ENCODE measurements at places on chromosomes 1 and 21.
A peak's percentile ranks its signal among the peaks of the same experiment; 100 is the strongest.

DNA sequence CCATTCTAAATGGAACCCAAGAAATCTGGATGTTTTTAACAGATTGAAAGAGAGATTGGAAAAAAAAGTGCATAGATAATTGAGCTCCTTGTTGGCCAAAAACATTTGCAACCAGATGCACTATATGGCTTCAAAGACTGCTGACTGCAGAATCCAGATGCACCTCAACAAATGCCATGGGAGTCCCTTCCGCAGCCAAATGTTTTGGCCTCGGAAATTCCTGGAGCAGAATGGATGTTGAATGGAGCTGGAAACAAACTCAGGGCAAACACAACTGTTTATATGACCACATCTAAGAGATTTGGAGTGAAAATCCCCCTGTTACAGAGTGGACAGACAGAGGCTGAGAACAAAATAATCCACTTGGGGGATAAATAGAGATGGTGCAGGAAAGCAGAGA, 285.0 kb upstream of the NFIA start:
- DNase-seq, result no peak

GRCh38 chr21:22544747-22545146, 1546.5 kb downstream of the NCAM2 start:
- DNase-seq, result no peak

- no peak for DNase-seq
These were observed 51.7 kb upstream of the ACADM start for GRCh38 chr1:75672528-75673393.

DNA sequence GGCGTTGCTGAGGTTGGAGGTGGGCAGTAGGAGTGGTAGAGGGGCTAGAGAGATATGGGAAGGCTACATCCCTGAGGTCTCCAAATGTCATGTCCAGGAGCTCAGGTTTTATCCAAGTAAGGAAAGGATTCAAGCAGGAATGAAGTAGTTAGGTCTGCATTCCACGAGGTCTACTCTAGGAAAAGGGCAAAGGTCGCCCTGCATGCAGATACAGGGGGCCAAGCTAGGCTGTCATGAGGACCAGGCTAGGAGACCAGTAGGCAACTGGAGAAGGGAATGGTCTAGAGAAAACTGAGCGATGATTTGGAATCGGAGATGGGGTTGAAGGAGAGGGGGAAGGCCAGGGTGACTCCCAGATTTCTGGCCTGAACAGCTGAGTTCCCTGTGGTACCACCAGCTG, 48.7 kb downstream of the IRF2BP2 start:
- no peak for DNase-seq

DNA sequence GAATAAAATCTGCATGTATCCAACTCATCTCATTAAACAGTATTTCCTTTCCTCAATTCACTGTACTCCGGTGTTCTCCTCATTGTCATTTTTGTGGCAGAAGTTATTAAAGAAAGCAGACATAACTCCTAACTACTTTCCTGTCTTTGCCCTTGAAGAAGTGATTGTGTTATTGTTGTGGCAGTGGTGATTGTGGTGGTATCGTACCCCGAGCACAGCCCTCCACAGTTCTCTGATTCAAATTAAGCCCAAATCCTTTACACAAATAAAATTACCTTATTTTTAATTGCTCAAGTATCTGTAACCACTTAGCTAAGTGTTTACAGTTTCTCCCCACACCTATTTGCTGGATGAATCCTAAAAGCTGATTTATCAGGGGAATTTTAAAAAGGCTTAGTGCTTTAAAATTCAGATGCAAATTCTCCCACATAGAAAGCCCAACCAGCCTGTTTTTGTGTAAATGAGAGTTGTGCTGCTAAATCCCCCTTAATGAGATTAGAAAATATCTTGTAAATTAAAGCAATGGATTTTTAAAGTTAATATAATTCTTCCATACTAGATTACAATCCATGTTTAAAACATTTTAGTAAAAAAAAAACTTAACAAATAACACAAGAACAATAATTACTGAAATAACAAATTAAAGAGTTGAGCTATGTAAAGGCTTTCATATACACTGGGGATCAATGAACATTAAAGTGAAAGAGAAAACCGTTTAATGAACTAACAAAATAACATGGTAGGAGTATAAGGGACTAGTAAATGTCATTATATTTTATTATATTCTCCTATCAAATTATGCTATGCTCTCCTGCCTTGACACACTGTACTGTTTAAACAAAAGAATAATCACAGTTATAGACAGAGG, 259.0 kb downstream of the NEGR1 start:
- no peak for DNase-seq

DNA sequence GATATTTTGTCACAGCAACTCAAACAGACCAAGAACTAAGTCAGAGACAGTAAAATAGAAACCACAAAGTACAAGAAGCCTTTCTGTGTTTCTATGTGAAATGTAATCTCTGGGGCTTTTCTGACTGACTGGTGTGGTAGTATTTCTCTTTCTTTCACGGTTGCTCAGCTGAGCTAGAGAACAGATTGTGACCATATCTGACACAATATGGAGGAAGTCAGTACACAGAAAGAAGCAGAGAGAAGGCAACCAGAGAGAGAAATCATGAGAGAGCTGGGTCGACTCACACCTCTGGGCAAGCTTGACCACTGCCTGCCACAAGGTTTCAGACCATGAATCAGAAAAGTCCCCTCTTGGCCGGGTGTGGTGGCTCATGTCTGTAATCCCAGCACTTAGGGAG, 208.9 kb upstream of the GREM2 start:
- DNase-seq, result no peak

DNA sequence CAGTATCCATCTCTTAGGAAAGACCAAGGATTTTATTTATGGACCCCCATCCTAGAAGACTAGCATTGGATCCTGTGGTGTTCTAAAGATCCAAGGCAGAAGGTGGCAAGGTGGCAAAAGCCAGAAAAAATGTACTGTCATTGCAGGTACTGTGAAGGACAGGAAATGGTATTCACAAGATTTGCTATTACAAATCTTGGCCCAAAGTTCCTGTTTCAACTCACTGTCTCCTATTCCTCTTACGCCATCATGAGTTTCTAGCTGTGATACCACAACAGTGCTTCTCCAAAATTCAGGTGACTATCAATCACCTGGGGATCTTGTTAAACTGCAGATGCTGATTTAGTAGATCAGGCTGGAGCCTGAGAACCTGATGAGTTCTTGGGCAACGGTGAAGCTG, 21.4 kb downstream of the ACP6 start:
- DNase-seq, result no peak

GRCh38 chr1:29240986-29241385, 4.7 kb downstream of the PTPRU start:
- no peak for DNase-seq

DNA sequence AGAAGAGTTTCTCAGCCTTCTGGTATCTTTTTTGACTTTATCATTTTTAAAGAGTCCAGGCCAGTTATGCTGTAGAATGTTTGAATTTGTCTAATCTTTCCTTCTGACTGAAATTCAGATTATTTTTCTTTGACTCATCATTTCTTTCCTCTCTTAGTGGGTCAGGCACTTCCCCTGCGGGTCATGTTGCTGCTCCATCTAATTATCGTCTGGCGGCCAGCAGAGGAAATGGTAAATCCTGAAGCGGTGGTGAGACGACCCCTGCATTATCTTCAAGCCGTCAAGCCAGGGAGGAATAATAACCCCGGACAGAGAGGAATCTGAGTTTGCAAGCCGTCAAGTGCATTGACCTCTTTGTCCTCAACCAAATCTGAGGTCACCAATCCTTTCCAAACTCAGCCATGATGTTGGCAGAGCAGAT, 102.1 kb downstream of the ADSS2 start:
- no peak for DNase-seq

DNA sequence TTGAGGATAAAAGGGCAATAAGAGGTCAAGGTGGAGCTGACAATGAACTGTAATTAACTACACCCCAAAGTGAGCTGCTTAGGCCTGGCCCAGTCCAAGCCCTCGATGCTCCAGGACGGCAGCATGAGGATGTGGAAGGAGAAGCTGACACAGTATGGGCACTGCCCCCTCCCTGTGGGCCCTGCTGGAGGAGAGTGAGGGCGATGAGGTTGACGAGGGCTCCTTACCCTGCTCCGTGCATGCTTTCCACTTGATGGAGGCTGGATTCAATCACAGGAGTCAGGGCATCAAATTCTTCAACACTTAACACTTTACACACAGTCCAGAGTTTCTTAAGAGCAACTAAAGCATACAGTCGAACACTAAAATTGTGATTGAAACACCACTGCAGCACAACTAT, 32.4 kb downstream of the COA6 start:
- DNase-seq, result no peak

GRCh38 chr1:172874950-172875349, 175.8 kb downstream of the TNFSF18 start:
- DNase-seq, result no peak

- no peak for DNase-seq
These were observed 201.6 kb upstream of the KCNK2 start for GRCh38 chr1:214880956-214881355.

DNA sequence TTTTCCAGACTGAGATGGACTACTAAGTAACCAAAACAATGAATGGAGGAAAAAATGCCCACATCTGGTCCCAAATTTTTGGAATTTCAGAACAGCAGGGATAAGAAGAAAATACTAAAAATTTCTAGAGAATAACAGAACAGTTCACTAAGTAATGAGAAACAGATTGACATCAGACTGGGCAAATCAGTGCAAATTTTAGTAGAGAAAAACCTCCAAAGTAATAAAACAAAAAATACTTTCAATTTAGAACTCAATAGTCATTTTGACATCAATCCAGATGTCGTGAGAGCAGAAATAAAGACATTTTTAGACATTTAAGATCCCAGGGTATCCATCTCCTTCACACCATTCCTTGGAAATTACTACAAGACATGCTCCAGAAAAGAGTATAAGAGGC, 39.3 kb downstream of the CRP start:
- no peak for DNase-seq

- DNase-seq, result no peak
These were observed 274.4 kb downstream of the NTNG1 start for GRCh38 chr1:107415241-107415640.

DNA sequence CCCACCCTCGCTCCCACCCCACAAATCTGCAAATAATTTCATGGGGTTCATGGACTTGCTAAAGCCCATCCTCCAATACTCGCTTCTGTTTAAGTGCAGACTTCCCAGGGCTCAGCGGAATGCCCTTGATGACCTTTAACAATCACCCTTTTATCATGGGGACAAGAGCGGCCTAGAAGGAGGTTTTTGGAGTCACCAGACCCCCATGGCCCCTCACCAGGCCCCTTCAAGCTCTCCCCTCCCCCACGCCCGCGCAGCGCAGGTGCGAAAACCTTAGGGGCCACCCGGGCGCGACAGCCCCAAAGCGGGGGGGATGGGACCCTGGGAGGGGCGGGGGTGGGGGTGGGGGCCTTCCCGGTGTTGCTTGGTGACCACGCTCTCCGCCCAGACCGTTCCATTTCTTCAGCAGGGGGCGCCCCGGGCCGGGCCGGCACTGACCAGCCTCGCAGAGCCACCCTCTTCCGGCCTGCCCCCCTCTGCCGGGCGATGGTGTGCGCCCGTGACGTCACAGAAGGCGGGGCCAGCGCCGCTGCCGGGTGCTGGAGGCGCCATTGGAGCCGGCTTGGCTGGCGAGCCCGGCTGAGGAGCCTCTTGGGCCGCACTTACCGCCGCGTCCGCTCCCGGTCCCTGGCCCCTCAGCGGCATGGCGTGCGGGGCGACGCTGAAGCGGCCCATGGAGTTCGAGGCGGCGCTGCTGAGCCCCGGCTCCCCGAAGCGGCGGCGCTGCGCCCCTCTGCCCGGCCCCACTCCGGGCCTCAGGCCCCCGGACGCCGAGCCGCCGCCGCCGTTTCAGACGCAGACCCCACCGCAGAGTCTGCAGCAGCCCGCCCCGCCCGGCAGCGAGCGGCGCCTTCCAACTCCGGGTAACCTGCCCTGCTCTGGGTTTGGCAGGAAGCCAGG, at the start of gene AKIRIN1:
TSS of gene AKIRIN1 (plus strand) at position 539 of the 900 bp plus-strand sequence. CDS start at position 644, 105 bp downstream.
- peak; percentile 94 for DNase-seq

GRCh38 chr1:56302878-56303277, 276.5 kb downstream of the PLPP3 start:
- DNase-seq, result no peak

DNA sequence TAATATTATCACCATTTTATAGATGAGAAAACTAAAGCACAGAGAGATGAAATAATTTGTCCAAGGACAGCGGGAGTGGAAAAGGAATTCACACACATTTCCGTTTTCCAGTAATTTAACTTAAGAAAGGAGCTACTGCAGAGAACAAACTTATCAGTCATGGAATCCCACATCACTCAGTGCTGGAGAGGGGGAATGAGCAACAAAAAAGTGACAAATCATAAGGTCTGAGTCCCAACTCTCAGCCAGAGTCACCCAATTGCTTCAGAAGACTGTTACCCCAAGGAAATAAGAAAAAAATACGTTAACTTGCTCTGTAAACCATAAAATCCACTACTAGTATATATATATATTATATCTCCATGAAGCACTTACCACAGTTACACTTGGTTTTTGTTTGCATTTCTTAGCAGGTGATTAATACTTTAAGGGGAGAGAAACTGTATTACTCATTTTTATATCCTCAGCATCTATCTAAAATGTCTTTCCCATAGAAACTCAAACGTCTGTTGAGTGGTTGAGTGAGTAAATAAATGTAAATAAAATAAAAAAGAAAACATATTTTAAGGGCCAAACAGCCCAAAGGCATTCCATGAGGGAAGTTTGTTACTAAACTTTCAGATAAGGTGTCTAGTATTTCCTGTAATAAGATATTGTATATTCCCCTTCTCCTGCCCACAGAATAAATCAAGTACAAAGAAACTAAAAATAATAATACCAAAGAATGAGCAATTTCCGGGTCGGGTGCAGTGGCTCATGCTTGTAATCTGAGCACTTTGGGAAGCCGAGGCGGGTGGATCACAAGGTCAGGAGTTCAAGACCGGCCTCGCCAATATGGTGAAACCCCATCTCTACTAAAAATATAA, 76.8 kb downstream of the SLC45A1 start:
- DNase-seq, result peak; percentile 28

GRCh38 chr1:9181176-9181906, 52.4 kb upstream of the GPR157 start:
- DNase-seq, result peak; percentile 53

DNA sequence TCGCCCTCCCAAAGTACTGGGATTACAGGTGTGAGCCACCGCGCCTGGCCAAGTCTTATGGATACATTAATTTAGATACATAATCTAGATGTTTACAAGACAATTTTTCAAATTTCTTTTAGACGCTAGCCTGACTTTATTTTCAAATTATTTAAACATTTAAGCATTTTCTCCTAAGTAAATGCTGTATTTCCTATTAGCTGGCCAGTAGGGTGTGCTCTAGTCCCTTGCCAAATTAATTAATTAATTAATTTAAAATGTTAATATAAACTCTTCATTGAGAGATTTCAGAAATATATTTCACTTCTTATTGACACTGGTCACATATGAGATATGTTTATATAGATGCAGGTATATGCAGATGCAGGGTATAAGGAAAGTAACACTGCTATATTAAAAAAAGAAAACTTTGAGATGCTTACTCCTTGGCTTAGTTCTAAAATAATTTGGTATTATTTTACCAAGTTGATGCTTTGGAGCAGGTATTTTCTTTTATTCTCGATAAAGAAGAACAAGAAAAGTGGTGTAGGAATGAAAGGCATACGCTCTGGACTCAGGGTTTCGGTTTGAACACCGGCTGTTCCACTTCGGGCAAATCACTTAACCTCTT, 5.2 kb upstream of the ERRFI1 start:
- DNase-seq, result no peak

- no peak for DNase-seq
These were observed 28.6 kb upstream of the TXLNA start for GRCh38 chr1:32150847-32151246.

All from stimulated activated CD4-positive, alpha-beta T cell treated with anti-CD3 and anti-CD28 coated beads, Interleukin-1b, Interleukin-23, amount 100 ng/mL, for 24 hours (primary cell).